ENCODE measurements at places on chromosomes 2 and 18.

DNA sequence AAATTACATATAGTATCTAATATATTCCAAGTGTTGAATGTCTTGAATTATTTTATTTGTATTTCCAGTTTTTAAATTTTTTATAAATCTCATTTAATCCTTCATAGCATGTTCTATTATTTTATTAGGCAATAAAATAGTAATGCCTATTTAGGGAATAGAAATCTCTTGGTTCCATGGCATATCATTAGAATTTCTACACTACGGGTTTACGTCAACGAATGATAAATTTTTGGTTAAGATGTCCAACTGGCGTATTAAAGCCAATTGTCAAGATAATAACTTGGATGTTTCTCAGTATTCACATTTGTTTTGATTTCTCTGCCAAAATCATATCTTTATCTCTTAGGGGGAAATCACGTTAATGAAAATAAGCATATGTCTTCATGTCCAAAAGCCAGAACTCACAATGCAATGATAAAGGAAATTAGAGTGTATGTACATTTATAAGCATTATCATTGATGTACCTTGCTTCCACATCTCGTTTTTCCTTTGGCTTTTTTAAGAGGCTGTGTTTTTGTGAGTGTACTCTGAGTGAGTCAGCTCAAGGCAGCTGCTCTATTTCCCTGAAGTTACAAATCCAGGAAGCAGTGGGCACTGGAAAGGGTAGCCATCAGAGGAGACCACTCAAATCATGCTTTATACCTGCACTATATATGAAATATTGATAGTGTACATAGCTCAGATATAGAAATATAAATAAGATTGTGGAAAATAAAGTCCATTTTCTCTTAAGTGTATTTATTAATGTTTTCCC, 115.8 kb upstream of the PDE1A start:
- DNase-seq = no peak

DNA sequence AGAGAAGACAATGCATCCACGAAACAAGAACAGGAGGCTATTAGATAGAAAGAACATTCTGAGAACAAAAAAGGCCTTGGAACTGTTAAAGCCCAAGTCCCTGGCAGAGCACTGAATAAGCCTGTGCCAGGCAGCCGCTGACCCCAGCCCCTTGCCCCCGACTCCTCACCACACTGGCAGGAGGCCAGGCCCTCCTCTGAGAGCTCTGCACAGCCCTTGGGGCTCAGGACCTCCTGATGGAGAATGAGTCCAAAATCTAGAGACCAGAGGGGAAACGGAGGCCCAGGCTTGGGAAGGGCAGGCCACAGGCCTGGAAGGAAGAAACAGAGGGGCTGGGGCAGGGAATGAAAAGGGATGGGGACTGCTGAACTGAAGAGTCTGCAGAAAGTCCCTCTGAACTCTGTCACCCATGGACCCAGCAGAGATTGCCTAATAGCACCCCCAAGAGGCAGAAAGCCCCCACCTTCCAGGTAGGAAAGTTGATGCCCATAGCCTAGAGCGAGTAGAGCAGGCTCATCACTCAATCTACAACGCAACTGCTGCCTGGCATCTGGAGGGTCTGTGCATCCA, 18.3 kb upstream of the TNS1 start:
- no peak for DNase-seq

- DNase-seq = no peak
These were observed 144.1 kb upstream of the CELF4 start for GRCh38 chr18:37709740-37710139.

GRCh38 chr2:211429256-211429920, 873.0 kb downstream of the CPS1 start:
- DNase-seq = no peak

DNA sequence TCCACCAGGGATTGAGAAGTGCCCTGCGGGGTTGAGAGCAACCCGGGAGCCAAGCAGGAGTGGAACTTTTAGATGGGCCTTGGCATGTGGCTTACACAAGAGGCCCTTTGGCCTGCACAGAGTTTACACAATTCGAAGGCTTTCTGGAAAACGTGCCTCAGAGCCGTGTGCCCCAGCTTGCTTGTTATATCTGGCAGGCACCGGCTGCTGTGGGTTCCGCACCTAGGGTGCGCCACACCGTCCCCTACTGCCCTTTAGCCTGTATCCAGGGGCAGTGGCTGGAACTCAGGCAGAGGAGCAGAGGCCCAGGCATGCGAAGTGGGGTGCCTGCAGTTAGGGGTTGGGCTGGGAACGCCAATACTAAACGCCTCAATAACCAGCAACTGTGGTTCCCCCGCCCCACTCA, 32.9 kb upstream of the EDAR start:
- no peak for DNase-seq
